ACHN (cell line): ENCODE measurements at places on chromosomes 5 and 9.

DNA sequence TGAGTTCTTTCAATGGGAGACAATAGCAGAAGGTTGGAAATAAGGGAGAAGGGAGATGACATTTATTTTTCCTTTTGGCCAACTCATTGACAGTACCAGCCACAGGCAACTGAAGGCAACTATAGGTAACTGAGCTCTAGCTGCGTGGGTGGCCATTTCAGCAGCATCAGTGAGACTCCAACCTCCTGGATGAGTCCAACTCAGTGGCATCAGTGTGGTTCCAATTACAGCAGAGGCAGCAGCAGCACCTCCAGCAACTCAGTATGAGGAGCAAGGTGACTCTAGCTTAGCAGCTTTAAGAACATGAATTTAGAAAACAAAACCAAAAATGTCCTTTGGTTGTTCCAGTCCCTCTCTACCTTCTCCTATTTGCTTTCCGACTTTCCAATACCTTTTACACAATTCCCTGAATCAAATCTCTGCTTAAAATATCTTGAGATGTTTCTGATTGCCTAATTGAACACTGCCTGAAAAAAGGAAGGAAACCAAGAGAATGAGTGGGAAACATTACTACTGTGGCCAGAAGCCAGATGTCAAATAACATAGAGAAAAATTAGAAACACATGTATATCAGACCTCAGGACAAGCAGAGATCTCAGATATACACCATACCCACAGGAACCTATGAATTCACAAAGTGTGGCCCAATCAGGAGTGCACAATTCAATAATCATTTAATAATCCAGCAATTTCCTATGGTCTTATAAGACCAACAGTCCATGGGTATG lies 166.5 kb upstream of the RORB start:
- DNase-seq = no peak

GRCh38 chr5:14450018-14450524 lies 131.5 kb upstream of the OTULINL start:
- DNase-seq = no peak

DNA sequence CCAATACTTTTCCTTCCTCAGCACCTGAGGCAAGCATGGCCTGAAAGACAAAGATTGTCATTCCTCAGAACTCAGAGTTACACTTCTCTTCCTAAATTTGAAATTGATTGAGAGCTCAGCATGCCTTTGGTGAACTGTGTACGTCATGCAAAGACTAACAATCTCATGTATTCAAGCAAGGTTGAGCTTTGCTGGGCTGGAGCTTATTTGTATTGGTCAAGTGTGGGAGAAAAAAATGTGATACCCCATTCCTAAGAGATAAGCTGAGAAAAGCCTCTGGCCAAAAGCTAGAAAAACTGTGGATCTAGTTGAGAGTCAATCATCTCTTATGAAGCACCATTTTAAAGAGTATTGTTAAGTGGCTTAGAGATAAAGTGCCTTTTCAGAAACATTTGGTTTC lies 392.2 kb downstream of the RASEF start:
- DNase-seq = no peak

GRCh38 chr9:108119530-108120113 lies 630.1 kb upstream of the KLF4 start:
- DNase-seq = no peak

GRCh38 chr5:126277762-126278161 lies 145.4 kb upstream of the GRAMD2B start:
- no peak for DNase-seq

- no peak for DNase-seq
These were observed 129.4 kb downstream of the OLFM1 start for GRCh38 chr9:135216791-135217441.

GRCh38 chr9:68953771-68954170 lies 60.1 kb downstream of the PRKACG start:
- DNase-seq = no peak

GRCh38 chr9:95635986-95636671 lies 119.4 kb upstream of the PTCH1 start:
- no peak for DNase-seq

GRCh38 chr9:131525643-131526565 lies 5.2 kb downstream of the UCK1 start:
- DNase-seq = no peak

- DNase-seq = no peak
These were observed 36.5 kb upstream of the TENT4A start for GRCh38 chr5:6676702-6677101.

DNA sequence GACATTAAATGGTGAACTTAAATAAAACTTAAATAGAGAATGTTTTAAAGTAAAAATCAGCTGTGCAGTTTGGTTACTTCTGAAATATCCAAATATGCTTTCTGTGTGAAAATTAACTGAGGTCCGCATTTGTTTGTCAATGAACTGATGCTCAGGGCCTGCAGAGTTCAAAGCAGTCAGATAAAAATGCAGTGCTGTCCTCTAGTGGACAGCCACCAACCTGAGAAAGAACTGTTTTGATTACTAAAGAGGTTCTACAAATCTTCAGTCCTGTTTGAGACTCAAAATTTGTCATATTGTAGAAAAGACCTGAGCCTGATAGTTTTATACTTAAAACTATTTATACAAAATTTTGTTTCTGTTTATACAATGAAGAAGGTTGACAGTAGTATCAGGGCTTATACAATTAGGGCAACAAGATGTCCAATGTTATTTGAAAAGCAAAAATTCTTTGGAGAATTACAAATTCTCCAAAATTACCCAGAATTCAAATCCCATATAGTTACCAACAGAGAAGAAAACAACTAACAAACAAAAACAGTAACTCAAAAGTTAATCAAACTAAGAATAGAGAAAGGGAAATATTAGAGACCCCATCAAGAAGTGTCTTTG lies 232.3 kb upstream of the TBCA start:
- peak; percentile 34 for DNase-seq

GRCh38 chr9:133591985-133592384 lies 17.2 kb downstream of the FAM163B start:
- no peak for DNase-seq

GRCh38 chr5:173733425-173733824 lies 117.0 kb upstream of the BOD1 start:
- DNase-seq = no peak

GRCh38 chr5:39197556-39197955 lies 21.8 kb downstream of the FYB1 start:
- DNase-seq = no peak
